BJ (cell line): ENCODE measurements at places on chromosomes 12 and 14. TPM values are rescaled to one million over a fixed set of nuclear protein-coding genes. Genes with fewer than 3 reads are reported as not detected.

DNA sequence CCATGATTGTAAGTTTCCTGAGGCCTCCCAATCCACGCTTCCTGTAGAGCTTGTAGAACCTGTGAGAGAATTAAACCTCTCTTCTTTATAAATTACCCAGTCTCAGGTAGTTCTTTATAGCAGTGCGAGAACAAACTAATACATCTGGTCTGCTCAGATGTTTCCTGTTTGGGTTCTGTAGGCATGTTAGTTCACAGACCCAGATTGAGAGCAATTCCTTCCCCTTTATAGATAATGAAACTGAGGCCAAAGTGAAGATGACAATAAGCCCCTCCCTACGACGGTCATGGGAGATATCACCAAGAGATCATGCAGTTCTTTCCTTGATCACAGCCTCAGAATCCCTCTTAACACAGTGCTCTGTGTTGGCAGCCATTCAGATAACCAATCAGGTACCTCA is 76.5 kb upstream of the CLMN start:
- DNase-seq = no peak

The BTBD7 gene
- polyA plus RNA-seq = 17.7 and 18.2 TPM in 2 replicates

- no peak for DNase-seq
These were observed 56.2 kb downstream of the MAP4K5 start for GRCh38 chr14:50476134-50476533.

- no peak for DNase-seq
These were observed 316.2 kb downstream of the EGLN3 start for GRCh38 chr14:33634631-33635030.

GRCh38 chr12:60259225-60259624 is 663.4 kb downstream of the SLC16A7 start:
- no peak for DNase-seq

DNA sequence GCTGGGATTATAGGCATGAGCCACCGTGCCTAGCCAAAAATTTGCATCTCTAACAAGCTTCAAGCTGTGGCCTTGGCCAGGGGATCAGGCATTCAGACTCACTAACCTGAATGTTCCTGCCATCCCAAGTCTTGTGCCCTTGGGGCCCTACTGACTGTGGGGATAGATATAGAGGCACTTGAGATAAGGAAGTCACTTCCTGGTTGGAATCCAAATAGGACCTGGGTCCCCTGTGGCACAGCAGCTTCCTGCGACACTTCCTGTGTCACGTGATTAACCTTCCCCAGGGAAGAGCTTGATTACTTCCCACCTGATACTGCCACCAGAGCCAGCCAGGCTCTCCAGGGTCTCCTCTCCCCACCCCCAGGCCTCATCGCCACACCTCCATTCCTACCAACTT is 128.2 kb downstream of the BCL11B start:
- no peak for DNase-seq

- DNase-seq = no peak
These were observed 104.6 kb downstream of the EFCAB11 start for GRCh38 chr14:89849931-89850330.

DNA sequence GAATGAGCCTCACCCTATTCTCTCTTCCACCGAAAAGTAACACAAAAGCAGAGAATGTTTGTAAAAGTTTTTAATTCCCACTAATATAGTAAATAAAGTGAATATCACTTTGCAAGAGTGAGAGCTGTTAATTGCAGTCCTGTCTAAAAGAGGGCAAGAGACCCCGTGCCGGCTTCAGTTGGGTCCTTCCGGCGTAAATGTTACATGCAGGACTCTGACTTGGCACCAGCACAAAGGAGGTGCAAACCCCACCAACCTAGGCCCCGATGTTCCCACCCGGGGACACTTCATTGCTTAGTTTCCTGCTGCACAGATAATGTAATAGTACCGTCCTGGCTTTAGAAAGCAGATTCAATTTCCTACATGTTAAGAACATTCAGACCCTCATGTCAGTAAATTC is 66.0 kb upstream of the DYNC1H1 start:
- no peak for DNase-seq

GRCh38 chr12:108768591-108769500 is 37.5 kb upstream of the CORO1C start:
- DNase-seq = no peak

The ANO4 gene
- 7.1 and 8.0 TPM in 2 replicates for polyA plus RNA-seq

DNA sequence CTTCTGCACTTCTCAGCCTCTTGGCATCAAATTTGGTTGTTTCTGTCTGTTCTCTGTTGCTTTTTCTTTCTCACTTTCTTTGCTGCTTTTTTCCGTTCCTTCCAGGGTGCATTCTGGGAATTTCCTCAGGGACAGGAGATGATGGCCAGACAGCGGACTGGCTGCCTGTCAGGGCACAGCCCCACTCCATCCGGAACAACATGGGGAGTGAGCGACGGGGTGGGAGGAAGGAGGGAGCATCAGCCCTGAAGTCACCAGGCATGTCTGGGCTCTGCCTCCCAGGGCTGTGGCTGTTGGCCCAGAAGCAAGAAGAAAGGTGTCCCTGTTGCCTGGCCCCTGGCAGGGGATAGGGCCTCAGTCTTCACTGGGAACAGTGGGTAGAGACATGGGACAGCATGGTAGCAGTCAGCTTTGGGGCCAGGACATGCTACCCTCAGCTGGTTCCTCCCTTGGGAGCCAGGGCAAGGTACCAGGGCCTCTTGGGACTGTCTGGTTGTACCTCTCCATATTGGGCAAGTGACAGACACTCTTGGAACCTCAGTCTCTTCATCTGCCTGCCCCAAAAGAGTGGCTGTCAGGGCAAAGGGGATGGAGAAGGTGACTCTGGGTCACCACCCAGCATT is 8.6 kb downstream of the PGF start:
- DNase-seq = no peak

The TAS2R50 gene
- 0.12 TPM in 1 of 2 replicates, not detected in the other for polyA plus RNA-seq

- no peak for DNase-seq
These were observed 95.4 kb downstream of the HELB start for GRCh38 chr12:66397574-66398290.

The RASAL1 gene
- not detected in 2 replicates for polyA plus RNA-seq

The CLEC1B gene
- polyA plus RNA-seq = not detected in 2 replicates
